ENCODE measurements at places on chromosomes 4 and X. TPM values are rescaled to one million over a fixed set of nuclear protein-coding genes. Genes with fewer than 3 reads are reported as not detected.

POF1B gene
- 45.3 TPM for total RNA-seq

ETDB gene
- not detected for total RNA-seq

EIF2S3 gene
- total RNA-seq = 204 TPM

MSANTD1 gene
- 0.39 TPM for total RNA-seq
